ENCODE measurements at places on chromosomes 5 and 9.

GRCh38 chr5:159817262-159818029 lies 98.8 kb upstream of the ADRA1B start:
- DNase-seq = no peak

GRCh38 chr9:137302118-137302448 lies at the start of gene NRARP:
NRARP (minus strand) TSS chr9:137302271; CDS start chr9:137301928, 343 bp downstream.
- peak; percentile 88 for DNase-seq

GRCh38 chr9:134962065-134962972 lies 44.6 kb upstream of the FCN1 start:
- no peak for DNase-seq

DNA sequence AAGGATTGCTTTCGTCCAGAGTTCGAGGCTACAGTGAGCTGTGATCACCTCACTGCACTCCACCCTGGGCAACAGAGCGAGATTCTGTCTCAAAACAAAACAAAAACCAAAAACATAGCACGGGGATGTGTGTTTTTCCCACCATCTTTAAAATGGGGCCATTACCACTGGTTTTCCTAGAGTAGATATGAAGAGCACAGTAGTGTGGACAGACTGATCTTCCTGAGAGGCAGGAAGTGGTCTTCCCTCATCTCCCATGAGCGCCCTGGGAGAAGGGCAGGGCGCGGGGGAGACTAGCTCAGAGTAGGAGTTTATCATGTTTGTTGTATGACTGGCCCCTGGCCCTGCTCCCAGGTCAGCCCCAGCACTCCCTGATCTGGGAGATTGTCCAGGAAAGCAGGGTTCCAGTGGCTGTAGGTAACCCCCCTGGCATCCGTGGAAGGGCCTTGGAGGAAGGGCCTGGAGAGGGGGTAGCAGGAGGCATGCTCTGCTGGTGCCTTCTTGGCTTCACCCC lies 2.3 kb downstream of the SUSD3 start:
- DNase-seq = no peak

DNA sequence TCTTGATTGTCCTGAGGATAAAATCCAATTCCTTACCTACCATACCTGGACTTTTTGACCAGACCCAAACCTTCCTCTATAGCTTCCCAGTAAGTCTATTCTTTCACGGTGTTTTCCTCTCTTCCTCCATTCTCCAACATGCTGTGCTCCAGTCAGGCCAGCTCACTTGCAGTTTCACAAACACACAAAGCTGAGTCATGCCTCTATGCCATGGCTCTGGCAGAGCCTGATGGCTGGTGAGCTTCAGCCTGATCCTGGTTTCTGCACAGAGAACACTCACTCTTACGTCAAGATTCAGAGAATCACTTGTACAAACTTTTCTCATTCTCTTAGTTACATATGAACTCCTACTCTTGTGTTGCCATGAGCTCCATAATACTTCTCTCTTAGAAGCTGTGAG lies 27.7 kb upstream of the PAX5 start:
- DNase-seq = no peak

DNA sequence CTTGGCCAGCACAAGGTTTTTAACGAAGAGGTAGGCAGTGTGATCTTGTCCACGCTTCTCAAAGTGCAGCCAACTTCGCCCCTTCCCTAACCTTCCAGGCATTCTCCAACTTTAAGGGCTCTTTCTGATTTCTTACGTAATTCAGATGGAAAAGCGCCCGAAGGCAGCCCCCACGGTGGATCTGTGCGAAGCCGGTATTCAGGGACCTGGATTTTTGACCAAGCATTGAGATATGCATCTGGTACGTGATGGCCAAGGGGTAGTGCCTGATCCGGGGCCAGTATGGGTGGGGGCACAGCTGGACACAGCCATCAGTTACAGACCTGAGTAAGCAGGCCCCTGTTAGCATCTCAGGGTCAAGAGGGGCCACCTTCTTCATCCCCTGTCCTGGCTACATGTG lies 80.0 kb downstream of the AMBP start:
- no peak for DNase-seq

GRCh38 chr5:76402251-76402885 lies 717 bp upstream of the IQGAP2 start:
- DNase-seq = peak; percentile 91

DNA sequence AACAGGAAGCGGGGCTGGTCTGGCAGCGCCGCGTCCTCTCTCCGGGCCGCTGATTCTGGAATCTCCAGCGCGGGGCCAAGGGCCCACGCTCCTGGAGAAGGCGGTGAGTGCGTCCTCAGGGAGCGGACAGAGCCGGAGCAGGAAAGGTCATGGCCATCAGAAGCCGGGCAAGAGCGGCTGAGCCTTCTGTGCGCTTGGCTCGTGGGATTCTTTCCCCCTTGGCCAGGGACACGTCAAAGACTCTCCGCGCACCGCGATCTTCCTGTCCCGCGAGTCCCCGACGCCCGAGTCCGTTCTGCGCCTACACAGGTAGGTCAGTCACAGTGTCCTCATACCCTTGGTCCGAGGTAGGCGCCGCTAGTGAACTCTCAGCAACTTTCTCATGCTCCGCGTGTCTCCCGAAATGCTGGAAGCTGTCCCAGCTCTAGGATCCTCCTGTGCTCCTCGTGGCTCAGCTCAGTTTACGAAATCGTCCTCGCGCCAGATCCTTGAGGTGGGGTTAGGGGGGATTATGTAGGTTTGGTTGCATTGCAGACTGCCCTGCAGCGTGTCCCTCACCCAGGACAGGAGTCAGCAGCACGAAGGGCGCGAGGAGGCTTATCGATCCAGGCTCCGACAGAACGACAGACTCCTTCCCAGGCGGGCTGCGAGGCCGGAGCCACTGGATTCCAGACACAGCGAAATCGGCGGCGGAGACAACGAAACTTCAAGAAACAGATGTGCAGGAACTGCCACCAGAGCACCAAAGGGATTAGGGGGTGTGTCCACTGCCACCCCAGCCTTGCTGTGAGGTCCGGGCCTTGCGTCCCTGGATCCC lies 8.7 kb downstream of the LHX6 start:
- no peak for DNase-seq

- peak; percentile 83 for DNase-seq
Measured at GRCh38 chr5:135398855-135399793, at the start of gene MACROH2A1. MACROH2A1 (minus strand) TSS chr5:135399231; CDS start chr5:135389093, 10,138 bp downstream.

DNA sequence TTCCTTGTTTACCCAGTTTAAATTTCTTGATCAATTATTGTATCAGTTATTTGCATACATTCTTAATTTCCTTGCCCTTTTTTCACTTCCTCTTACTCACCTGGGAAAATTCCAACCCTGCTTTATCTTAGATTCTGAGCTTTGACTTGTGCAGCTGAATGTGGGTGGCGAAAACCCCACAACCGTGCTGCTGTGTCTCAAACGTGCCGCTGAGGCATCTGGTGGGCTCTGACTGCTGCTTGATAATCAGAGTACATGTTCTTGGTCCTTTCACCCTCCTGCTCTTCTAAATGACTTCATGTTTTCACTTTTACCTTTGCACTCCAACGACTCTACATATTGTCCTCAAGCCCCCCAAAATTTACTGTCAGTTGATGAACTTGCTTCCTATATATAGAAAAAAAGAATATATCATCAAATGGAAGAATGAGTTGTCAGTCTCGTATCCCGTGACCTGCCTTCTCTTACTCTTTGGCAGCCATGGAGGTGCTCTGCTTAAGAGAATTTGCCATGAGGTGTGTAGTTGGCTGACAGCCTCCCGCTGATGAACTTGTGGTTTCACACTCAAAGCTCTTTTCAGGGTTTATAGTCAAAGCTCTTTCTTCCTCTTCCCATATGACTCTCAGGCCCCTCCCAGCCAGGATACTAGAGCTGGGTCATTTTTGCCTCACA lies 14.0 kb upstream of the JAK2 start:
- no peak for DNase-seq

- no peak for DNase-seq
Measured at GRCh38 chr5:151027961-151028479, 7.6 kb downstream of the GPX3 start.

DNA sequence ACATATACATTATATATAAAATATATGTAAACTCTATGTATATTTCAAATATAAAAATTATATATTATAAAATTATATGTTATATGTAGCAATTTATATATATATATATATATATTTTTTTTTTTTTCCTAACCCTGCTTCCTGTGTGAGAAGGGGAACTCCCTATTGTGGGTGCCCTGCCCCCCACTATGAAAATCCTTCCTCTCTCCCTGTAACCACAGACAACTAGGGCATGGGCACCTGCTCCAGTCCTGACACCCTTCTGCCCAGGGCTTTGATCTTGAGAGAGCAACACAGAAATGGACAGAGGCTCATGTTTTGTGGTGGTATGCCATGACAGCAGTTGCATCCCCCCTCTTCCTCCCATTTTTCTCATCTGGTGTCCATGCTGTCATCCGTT lies 148.7 kb upstream of the IL12B start:
- no peak for DNase-seq

DNA sequence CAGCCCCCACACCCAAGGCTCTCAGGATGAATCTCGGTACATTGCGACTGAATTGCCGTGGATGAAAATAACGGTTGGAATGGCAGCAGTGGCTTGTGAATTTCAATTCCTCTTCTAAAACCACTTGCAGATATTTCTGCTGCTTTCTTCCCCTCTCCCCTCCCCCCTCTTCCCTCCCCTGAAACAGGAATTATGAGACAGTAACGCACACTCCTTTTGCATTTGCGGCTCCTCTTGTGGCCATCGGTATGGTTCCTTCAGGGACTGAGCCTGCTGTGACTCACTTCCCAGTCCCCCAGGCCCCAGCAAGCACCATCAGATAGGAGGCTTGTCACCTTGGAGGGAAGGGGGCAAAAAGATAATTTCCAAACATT lies 9.7 kb downstream of the DCANP1 start:
- peak; percentile 49 for DNase-seq

DNA sequence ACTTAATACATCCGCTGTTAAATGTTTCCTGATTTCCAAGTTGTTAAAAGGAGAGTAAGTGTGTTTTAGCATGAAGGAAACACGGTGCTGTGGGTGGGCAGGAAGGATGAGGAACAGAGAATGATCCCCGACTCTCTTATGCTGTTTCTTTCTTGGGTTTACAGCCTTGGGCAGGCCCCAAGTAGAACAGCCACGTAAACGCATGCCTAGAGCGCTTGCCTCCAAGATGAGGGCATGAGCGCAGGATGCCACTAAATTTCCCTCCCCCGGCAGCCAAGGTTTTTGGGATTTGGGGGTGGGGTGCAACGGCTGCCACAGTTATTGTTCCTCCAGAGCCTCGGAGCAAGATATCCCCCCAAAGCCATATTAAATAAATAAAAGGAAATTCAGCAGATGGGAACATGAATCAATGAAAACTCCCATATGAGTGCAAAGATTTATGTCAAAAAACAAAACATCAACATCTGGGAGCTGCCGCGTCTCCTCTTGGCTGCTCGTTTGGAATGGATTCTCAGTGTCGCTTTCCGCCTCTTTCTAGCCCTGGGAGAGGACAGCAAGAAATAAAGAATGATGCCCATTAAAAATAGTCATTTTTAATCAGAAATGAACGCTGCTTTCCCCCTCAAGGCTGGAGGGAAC lies 10.0 kb upstream of the DELE1 start:
- no peak for DNase-seq

GRCh38 chr9:101902051-101902450 lies 163.6 kb upstream of the GRIN3A start:
- no peak for DNase-seq

GRCh38 chr5:149563466-149563865 lies 12.2 kb upstream of the CSNK1A1 start:
- no peak for DNase-seq

DNA sequence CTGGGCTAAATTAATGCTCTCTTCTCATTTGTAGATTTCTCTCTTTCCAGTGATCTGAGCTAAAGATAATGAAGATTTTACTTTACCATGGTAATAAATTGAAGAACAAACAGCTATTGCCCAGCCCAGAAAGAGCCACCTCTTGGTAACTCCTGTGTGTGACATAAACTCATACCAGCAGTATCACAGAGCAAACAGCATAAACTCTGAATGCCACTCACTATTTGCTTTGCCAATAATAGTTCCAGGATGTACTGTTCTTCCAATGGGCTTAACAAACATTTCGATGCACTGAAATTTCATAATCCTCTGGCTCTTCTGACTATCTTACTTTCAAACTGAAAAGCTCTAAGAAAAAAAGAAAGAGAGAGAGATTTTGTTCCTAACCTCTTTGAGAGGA lies 69.8 kb upstream of the RASEF start:
- DNase-seq = no peak

DNA sequence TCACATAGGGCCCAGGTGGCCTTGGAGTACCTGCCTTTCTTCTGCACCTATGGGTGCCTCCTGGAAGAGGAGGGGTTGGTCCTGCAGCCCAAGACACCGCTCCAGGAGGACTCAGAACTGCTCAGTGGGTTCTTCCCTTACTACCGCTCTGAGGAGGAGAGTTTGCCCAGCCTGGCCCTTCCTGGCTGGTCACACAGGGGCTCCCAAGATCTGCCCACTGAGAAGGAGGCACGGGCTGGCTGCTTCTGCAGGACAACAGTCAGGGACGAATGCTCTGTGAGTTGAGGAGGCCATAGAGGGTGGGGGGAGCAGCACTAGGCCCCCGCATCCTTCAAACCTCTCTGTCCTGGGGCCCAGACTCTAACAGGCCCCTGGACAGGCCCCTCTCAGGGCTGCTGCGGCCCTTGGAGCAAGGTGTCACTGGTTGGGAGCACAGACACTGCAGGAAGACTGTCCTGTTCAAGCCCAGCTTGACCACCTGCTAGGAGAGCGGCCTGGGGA lies 9.9 kb upstream of the SLC25A48 start:
- no peak for DNase-seq

GRCh38 chr9:136900988-136901515 lies 14.7 kb downstream of the TRAF2 start:
- no peak for DNase-seq

- peak; percentile 22 for DNase-seq
Measured at GRCh38 chr5:113606298-113607134, 93.0 kb downstream of the YTHDC2 start.

GRCh38 chr9:128771094-128771721 lies 519 bp downstream of the ZER1 start:
- DNase-seq = no peak

- no peak for DNase-seq
Measured at GRCh38 chr9:110835404-110835803, 166.8 kb downstream of the MUSK start.

GRCh38 chr9:92746567-92747458 lies 17.8 kb downstream of the BICD2 start:
- no peak for DNase-seq

GRCh38 chr5:179900711-179901110 lies 7.0 kb downstream of the TBC1D9B start:
- DNase-seq = no peak

GRCh38 chr5:168274406-168274805 lies 17.0 kb upstream of the WWC1 start:
- DNase-seq = no peak

- DNase-seq = no peak
Measured at GRCh38 chr5:96065685-96066385, 104.2 kb upstream of the ELL2 start.

- DNase-seq = no peak
Measured at GRCh38 chr5:33487236-33487635, 46.5 kb downstream of the TARS1 start.
